Fibroblast of the aortic adventitia (primary cell): ENCODE measurements at places on chromosomes 5 and 9.

GRCh38 chr9:83403527-83404238 lies 134.5 kb downstream of the FRMD3 start:
- peak; percentile 59 for DNase-seq

DNA sequence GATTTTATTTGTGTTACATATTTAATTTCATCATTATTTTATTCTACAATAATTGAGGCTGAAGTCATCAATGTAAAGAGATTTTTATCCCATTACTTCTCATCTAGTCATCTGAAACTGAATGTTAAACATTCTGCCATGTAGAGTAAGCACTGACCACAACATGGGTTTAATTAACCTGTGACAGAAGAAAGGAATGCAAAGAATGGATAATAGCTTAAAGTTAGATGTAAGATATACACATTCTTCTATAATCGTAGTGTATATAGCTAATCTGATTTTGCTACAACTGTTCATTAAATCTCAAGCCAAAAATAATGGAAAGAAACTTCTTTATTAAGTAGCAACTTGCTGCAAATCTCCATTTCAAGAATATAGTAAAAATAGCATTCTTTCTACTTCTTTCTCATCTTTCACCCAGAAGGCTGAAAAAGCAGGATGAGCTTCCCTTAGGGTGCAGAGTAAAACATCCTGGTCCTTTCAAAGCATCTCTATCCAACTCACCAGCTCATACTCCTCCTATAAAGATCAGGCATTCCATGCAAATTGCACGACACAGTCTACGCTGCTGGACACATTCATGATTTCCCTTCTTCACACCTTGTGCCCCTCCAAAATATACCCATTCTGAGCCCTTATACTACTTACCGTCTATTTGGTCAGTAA lies 115.2 kb downstream of the EFNA5 start:
- DNase-seq, result no peak

GRCh38 chr5:56269216-56269927 lies 36.2 kb upstream of the ANKRD55 start:
- DNase-seq, result peak; percentile 82

- DNase-seq, result peak; percentile 49
Measured at GRCh38 chr5:96236051-96236450, 197.0 kb downstream of the PCSK1 start.

DNA sequence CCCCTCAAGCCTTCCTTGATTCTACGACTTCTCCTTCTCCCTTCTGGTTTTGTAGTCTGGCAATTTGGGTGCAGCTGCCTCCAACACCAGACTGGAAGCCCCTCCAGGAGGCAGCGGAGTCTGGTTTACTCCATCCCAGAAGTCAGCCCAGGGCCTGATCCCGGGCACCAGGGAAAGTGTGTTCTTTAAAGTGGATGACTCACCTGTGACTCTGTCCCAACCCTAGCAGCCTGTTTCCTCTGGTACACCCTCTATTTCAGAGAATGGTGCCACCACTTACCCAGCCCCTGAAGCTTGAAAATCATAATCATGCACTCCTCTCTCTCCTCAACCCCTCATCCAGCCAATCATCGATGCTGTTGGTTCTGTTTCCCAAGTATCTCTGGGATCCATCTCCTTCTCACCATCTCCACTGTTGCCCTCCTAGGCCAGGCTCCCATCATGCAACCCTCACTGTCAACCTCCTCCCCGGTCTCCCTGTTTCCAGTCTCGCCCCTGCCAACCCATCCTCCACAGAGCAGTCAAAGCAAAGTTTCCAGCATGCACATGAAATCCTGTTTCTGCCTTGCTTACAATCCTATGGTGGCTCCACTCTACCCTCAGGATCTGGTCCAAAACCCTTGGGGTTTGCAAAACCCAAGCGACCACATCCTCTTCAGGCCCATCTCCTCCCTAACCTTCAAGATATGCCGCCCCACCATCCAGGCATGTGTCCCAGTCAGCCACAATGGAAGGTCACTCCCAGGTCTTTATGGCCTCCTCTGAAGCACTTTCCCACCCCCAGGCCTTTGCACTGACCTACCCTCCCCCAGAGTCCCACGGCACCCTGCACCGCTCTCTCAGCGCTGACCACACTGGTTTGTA lies 10.5 kb downstream of the LHX6 start:
- no peak for DNase-seq

DNA sequence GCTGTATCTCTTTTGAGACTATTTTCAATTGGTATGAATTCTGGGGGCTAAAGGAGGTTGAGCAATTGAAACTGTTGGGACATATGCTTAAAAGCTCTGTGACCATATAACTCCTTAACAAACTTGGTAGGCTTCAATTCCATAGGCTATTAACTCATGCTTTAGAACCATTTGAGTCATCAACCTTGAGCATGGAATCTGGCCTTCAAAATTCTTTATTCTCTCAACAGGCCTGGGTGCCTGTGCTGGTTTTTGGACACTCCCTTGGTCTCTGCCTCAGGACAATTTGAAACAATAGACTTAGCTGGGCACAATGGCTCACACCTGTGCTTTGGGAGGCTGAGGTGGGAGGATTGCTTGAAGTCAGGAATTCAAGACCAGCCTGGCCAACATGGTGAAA lies 61.4 kb upstream of the EPB41L4A start:
- DNase-seq, result no peak

DNA sequence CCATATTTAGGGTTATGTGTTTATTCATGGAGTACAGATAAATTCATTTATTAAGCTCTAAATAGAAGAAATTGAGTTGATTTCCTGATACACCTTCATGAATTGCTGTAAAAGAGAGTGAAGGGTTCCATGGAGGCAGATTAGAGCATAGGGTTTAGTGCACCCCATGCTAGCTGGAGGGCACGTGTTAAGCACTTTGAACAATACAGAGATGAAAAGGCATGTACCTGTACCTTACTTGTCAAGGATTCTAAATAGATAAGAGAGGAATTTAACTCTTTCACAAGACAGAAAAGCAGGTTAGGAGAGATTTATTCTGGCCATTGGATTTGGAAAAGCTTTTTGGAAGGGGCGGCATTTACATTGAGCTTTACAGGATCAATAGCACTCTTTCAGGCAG lies 23.3 kb downstream of the TNFAIP8 start:
- no peak for DNase-seq

GRCh38 chr9:6788162-6789016 lies 30.6 kb downstream of the KDM4C start:
- DNase-seq, result peak; percentile 58
